ENCODE measurements at places on chromosomes 2 and 18.

DNA sequence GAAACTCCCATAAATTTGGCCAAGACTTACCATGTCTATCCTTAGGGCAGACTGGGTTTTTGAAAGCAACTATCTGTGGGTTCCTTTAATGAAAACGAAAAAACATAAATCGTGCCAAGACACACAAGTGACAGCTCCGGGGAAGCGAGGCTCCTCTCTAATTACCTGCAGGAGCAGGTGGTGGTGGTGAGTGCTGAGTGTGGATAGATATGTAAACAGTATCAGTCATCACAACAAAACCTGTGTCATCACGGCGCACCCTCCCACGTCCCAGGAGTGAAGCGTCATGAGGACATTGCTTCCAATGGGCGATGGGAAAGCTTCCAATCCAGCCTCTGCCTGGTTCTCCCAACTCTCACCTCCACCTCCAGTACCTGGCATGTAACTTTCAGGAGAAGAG lies 31.3 kb downstream of the ACKR3 start:
- DNase-seq: no peak

GRCh38 chr2:68870215-68870614 lies 982 bp downstream of the BMP10 start:
- no peak for DNase-seq

- no peak for DNase-seq
These were observed 1.1 kb downstream of the INHA start for GRCh38 chr2:219573166-219573565.

DNA sequence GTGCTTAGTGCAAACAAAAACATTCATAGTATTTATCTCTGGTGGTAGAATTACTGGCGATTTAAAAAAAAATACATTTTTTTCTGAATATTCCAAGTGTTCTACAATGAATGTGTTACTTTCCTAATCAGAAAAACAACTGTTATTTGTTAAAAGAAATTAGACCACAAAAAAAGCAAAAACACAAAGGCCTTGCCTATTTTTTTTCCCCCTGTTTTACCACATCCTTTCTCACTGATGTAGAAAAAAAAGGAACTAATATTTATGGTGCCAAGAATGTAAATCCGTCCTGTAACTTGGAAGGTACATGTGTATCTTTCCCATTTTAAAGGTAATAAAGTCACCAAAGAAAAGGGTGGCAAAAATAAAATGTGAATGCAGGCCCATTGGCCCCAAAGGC lies 28.4 kb upstream of the MGAT4A start:
- DNase-seq: no peak

DNA sequence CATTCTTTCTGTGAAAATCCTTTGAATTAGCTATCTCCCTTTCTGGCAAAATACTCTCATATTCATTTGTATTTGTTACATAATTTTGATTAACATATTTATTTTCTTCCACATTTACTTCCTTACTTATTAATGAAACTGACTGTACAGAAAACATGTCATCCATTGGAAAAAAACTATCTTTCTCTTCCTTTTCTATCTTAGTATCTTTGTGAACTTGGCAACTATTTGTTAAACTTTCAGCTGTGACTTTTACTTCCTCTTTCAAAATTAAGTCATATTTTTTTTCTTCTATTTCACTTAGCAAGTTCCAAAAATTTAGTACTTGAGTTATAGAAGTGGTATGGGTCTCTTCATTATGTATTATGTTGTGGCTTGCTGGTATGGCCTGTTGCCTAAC lies 2.6 kb downstream of the RAD51AP2 start:
- no peak for DNase-seq

Measured in testis (tissue), 5 donors.